Hematopoietic multipotent progenitor cell (in vitro differentiated cells): ENCODE measurements at places on chromosomes 1 and 21.

- no peak for DNase-seq
Measured at GRCh38 chr1:226400519-226401354, 7.2 kb downstream of the PARP1 start.

DNA sequence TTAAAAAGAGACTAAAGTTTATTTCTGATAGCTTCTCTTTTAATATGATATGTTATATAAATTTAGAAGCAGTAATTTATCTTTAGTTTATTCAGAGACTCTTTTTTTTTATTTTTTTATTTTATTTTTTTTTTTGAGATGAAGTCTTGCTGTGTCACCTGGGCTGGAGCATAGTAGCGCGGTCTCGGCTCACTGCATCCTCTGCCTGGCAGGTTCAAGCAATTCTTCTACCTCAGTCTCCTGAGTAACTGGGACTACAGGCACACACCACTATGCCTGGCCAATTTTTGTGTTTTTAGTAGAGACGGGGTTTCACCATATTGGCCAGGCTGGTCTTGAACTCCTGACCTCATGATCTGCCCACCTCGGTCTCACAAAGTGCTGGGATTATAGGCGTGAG lies 89.6 kb downstream of the DISP1 start:
- DNase-seq = no peak

GRCh38 chr1:171717062-171717718 lies 24.7 kb downstream of the VAMP4 start:
- DNase-seq = no peak

DNA sequence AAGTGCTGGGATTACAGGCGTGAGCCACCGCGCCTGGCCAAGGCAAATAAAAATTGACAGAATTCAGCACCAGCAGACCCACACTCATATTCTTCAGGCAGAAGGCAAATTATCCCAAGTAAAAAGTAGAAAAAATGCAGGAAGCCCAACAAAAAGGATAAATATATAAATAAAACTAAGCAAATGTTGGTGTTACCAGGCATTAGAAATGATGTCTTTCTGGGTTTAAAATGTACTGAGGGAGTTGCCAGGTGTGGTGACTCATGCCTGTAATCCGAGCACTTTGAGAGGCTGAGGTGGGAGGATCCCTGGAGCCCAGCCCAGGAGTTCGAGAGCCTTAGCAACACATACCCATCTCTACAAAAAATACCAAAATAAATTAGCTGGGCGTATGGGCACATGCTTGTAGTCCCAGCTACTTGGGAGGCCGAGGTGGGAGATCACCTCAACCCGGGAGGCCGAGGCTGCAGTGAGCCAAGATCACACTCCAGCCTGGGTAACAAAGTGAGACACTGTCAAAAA lies 6.3 kb downstream of the INTS11 start:
- DNase-seq = no peak

- no peak for DNase-seq
Measured at GRCh38 chr21:18449605-18450550, 46.3 kb upstream of the TMPRSS15 start.

- DNase-seq = no peak
Measured at GRCh38 chr1:50637460-50637859, 214.2 kb upstream of the DMRTA2 start.

DNA sequence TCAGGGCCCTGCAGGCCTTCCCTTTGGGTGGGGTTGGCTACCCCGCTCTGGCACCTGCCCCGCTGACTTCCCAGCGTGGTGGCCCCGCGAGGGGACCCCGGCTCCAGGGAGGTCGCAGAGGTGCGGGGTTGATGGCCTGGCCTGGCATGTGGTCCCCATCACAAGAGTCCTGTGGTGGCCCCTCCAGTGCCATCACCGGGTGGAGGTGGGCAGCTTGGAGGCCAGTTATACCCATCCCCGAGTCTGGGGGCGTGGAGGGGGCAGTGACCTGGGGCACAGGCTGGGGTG lies 26.8 kb downstream of the PRMT2 start:
- DNase-seq = no peak

DNA sequence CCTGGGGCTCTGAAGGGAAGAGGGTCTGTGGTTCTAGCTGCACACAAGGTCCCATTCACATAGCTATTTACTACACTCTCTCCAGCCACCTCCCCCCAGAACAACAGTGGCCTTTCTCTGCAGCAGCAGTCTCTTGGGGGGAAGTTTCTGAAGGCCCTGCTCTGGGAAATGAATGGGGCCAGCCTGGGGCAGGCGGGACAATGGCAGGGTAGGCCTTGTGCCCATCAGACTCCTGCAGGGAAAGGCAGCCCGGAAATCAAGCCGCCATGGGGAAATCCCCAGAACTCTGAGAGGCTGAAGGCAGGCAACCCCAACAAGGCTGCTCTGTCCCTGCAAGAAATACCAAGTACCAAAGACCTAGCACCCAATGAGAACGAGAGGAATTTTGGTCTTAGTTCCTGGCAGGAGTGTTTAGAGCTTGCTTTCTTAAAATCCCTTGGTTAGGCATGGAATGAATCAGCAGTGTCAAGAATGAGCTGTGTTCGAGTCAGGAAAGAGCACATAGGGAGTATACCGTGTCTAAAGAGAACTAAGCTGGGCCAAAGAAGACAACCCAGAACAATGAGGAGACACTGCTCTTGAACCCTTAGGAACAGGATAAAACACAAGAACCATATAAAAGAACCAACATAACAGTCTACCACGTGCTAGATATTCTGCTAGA lies 11.3 kb downstream of the ARHGEF11 start:
- no peak for DNase-seq

- no peak for DNase-seq
Measured at GRCh38 chr1:16249596-16250241, 12.7 kb upstream of the CPLANE2 start.

GRCh38 chr1:57492586-57493226 lies 68.8 kb upstream of the DAB1 start:
- no peak for DNase-seq

- DNase-seq = no peak
Measured at GRCh38 chr1:47938520-47938919, 58.7 kb downstream of the TRABD2B start.

GRCh38 chr1:240577095-240577494 lies 34.9 kb downstream of the GREM2 start:
- DNase-seq = no peak

- no peak for DNase-seq
Measured at GRCh38 chr1:58768191-58768731, 15.6 kb downstream of the JUN start.

DNA sequence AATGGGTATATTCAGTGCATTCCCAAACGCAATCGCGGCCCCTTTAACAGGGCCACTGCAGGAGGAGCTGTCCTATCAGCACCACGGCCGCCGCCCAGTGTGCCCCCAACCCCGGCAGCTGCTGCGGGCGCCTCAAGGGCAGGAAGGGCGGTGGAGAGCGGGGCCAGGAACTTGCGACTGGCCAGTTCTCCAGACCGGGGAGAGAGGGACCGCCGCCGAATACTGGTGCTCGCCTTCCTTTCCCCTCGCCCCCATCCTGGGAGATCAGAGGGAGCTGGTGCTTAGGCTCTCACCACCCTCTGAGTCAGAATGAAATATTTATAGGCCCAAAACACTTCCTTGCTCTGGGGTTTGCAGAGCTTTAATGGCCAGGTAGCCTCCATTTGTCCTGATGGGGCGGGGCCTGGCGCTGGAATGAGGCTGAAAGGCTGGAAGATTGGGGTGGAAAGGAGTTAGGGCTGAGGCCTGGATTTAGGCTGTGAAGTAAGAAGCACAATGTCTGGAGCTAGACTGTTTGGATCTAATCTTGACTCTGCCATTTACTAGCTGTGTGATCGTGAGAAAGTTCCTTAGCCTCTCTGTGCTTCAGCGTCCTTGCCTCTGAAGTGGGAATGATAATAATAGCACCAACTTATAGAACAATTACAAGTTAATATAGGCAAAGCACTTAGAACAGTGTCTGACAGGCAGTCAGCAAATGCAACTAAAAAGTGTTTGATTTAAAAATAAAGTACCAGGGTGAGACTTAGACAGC lies 75.5 kb downstream of the NAV1 start:
- peak; percentile 35 for DNase-seq

- no peak for DNase-seq
Measured at GRCh38 chr1:5010656-5011055, 356.2 kb downstream of the AJAP1 start.

DNA sequence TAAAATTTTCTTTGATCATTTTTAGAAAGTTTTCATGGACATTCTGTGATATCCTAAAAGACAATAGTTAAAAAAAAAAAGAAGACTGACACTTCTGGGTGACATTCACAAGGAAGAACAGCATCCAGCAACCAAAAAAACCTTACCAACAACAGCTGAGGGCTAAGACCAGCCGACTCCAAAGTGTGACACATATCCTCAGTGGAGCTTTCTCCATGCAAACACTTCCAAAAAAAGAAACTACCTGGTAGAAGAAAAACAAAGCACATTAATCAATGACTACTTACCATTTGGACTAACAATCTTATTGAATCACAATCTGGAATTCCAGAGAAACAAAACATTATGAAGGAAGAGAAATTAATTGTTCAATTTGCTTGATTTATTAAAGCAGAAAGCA lies 88.2 kb downstream of the IARS2 start:
- no peak for DNase-seq

DNA sequence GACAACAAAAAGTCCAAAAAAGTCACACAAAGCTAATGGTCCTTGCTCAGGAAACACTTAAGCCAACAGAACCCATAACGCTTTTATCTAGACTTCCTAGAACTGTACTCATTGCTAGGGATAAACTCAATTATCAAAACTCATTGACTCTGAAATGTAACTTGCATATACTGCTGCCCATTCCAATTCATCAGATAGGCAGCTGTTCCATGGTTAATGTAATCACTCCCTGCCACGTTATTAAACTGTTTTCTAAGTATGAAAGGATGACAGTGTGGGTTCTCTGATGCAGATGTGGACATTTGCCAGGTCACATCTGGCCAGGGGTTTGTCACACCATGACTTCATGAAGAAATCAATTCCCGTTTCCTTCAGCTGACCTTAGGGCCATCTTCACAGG lies 30.3 kb upstream of the DNAJC11 start:
- DNase-seq = no peak

DNA sequence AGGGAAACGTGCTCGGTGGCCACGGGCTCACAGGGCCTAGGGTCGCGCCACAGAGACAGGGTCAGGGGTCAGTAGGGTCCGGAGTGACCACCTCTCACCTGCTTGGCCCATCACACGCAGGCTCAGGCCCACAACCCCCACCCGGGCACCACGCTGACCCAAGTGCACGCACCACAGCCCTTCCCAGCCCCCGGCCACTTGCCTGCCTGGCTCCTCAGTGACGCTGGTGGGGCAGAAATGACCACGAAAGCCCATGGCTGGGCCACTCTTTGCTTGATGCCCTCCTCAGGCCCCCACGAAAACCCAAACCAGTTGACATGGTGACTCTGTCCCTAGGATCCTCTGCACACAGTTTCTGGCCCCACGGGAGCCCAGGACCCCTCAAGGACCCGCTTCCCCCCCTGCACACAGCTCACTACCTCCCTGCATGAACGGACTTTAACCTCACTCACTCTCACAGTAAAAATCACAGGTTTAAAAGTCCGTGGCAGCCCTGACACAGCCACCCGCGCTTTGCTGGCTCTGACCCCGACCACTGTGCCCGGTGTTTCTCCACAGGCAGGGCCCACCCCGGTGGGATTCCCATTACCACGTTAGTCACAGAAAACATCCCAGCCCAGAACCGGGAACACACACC lies 20.7 kb downstream of the NADK start:
- no peak for DNase-seq

GRCh38 chr1:25072461-25072860 lies 142.4 kb upstream of the RUNX3 start:
- DNase-seq = no peak

GRCh38 chr1:52139817-52140540 lies 1.9 kb upstream of the ZFYVE9 start:
- peak; percentile 50 for DNase-seq

- peak; percentile 39 for DNase-seq
Measured at GRCh38 chr1:37602750-37603694, 7.3 kb upstream of the GNL2 start.

GRCh38 chr1:53878492-53879105 lies 11.0 kb downstream of the YIPF1 start:
- no peak for DNase-seq

- no peak for DNase-seq
Measured at GRCh38 chr1:215895276-215895675, 328.2 kb downstream of the KCTD3 start.

GRCh38 chr1:244383278-244383884 lies 68.3 kb downstream of the ADSS2 start:
- no peak for DNase-seq

- peak; percentile 47 for DNase-seq
Measured at GRCh38 chr1:162151900-162152829, 82.7 kb downstream of the NOS1AP start.

GRCh38 chr1:212219679-212220463 lies 65.3 kb upstream of the PPP2R5A start:
- no peak for DNase-seq

- DNase-seq = no peak
Measured at GRCh38 chr1:196178083-196178635, 430.1 kb downstream of the KCNT2 start.

DNA sequence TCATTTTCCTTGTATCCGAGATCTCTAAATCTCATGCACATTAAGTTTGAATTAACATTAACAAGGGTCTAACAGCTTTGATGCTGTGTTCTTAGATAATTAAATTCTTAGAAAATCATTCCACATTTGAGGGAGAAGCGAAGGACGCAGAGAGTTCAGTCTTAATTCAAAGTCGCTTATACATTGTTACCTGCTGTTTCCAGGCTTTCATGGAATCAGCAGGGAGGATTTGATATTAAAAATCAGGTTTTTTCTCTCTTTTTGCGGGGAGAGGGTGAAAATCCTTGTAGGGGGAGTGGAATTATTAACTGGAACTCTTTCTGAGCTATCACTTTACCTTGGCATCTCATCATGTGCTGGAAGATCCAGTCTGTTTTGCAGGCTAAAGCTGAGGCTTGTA lies 27.7 kb upstream of the DAB1 start:
- DNase-seq = no peak

GRCh38 chr1:179121159-179121938 lies 39.5 kb downstream of the TOR3A start:
- DNase-seq = peak; percentile 40

GRCh38 chr1:218591966-218592365 lies 246.8 kb downstream of the TGFB2 start:
- no peak for DNase-seq

DNA sequence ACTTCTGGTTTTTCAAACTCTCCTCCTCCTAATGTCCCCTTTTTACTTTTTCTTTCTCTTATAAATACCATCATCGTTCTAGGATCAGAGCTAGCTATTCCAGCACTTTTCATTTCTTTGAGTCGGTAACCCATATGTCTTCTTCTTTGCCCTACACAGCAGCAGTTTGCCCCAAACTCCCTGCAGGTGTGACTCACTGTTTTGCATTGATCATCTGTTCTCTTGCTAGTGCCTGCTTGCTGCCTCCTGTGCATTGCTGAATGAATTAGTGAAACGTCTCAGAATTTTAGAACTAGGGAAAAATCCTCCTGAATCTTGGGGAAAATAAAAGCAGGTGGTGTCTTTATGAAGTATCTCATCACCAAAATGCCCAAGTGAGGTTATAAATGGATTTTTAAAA lies 21.7 kb downstream of the KCNK2 start:
- DNase-seq = no peak
